ENCODE measurements at places on chromosomes 11 and 22. TPM values are rescaled to one million over a fixed set of nuclear protein-coding genes. Genes with fewer than 3 reads are reported as not detected.

GRCh38 chr11:73995731-73996130 is 13.1 kb upstream of the UCP2 start:
- no peak for DNase-seq

DNA sequence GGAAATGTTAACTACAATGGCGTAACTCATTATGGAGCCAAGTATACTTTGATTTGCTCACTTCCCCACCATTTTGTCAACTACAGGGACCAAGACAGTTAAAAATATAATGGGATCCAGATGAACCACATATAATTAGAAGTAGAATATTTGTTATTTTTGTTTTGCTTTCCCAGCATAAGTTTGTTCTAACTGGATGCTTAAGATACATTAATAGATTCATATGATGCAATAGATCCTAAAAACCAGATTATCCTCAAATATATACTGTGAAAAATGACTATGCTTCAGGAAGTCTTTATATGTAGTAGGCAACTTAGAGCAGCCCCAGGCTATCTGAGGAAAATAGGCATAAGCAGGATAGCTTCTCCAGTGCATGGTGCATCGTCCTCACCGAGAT is 38.3 kb downstream of the SESN3 start:
- DNase-seq: no peak

Gene SYT8
- total RNA-seq: not detected

Gene OR52K2
- total RNA-seq: not detected

Data from breast epithelium (tissue), 4 donors.